ENCODE measurements at places on chromosomes 5 and 9.

DNA sequence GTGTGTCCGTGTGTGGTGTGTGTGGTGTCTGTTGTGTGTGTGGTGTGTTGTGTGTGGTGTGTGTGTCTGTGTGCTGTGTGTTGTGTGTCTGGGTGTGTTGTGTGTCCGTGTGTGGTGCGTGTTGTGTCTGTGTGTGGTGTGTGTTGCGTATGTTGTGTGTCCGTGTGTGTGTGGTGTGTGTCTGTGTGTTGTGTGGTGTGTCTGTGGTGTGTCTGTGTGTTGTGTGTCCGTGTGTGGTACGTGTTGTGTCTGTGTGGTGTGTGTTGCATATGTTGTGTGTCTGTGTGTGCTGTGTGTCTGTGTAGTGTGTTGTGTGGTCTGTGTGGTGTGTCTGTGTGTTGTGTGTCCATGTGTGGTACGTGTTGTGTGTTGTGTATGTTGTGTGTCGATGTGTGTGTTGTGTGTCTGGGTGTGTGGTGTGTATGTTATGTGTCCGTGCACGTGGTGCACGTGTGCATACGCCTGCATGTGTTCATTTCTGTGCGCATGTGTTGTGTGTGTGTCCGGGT lies 72.3 kb downstream of the KCNT1 start:
- no peak for DNase-seq

- DNase-seq = no peak
Measured at GRCh38 chr5:149775785-149776184, 45.7 kb downstream of the PPARGC1B start.

GRCh38 chr5:107486489-107486888 lies 184.2 kb downstream of the EFNA5 start:
- peak; percentile 21 for DNase-seq

DNA sequence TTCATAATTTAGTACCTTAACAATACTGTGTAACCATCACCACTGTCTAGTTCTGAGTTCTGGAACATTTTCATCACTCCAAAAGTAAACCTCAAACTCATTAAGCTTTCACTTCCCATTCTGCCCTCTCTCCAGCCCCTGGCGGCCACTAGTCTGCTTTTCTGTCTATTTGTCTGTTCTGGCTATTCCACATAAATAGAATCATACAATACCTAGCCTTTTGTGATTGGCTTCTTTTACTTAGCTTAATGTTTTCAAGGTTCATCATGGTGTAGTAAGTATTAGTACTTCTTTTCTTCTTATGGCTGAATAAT lies 138.7 kb downstream of the RAPGEF6 start:
- DNase-seq = peak; percentile 45

DNA sequence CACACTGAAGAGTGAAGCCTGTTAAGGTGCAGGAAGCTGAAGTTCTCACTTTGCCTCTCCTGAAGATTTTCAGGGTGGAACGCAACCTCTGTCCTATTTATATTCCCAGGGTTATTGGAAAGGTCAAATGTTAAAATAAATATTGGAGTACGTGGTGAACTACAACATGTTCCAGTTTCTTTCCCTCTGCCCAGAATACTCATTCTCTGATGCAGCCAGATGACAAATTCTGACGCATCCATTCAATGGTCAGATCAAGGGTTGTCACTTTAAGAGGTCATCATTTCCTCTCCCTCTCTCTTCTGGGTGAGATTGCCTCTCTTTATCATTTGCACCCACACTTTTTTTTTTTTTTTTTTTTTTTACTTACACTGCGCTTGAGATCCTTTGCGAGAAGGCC lies 277.1 kb downstream of the BRINP1 start:
- DNase-seq = no peak

DNA sequence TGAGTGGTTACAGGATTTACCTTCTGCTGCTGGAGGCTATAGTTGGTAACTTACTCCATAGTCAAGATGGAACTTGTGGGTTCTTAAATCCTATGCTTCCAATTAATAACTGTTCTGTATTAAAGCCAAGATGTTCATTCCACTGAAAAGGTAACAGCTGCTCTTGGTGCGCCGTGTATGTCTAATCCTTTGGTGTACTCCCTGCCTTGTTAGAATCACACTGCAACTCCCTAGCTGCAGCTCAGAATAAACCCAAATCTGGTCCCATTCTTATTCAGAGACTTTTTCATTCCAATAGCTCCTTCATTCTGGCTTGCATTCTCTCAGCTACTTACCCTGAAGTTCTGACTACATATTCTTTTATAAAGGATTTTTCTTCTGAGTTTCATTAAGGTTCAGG lies 1355.5 kb downstream of the MAT2B start:
- DNase-seq = no peak

DNA sequence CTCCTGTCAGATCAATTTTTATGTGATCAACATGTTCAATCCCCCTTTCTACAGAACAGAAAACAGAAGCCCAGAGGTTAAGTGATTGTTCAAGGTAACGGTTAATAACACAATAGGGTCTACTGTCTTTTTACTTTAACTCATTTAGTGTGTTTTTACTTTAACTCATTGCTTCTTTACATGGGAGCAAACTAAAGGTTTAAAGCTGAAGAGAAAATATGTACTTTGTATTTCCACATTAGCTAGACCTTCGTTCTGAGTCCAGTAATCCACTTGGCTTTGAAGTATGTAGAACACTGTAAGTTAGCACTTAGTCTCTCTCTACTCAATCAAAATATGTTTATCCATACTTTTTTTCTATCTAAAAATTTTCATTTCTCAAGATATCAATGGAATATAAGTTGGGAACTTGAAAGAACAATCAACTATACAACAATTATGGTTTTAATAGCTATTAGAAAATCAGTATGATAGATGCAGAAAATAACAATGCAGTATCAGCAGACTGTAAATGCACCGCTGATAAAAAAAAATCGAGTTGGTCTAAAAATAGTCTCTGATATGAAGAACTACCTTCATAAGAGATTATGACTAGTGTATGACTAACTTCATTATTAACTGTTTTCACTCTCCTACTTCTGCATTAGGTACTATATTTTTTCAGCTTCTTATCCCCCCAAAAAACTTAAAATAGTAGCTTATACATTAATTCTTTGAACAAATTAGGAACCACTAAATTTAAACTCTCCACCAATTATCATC lies 20.6 kb downstream of the PGGT1B start:
- DNase-seq = no peak

DNA sequence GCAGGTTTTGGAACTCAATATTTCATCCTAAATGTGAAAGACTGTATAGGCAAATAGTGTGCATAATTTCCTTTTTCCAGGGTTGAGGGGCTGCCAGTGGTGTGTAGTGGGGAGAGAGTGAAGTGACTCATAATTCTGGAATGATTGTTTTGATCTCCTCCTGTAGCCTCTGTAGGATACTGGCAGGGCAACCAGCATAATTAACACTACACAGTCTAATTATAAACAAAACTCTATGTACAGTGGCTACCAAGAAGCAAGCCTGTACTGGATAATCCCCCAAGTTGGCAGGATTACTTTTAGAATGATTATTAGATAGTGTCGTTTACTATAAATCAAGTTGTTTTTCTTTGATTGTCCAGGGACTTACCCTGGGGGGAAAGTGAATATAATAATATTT lies 32.2 kb downstream of the LNPEP start:
- DNase-seq = no peak

DNA sequence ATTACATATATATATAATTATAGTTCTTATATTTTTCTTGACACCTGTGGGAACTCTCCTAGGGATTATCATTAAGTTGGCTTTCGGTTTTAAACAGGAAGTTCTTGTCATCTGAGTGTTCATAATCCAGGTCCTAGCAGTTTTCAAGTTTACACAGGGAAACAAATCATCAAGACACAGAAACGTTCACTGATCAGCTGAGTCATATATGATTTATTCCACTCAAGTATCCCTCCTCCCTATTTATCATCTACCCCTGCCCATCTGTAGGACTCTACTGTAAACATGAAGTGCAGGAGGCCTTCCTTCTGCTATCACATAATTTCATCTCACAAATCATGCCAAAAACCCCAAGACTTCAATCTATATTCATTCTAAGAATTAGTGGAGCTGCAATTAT lies 6.3 kb downstream of the SLC25A51 start:
- DNase-seq = no peak

- no peak for DNase-seq
Measured at GRCh38 chr9:121225240-121225639, 23.6 kb upstream of the RAB14 start.

GRCh38 chr9:76927540-76928240 lies 21.8 kb upstream of the PRUNE2 start:
- no peak for DNase-seq

- no peak for DNase-seq
Measured at GRCh38 chr5:157971571-157972216, 112.7 kb upstream of the CLINT1 start.

DNA sequence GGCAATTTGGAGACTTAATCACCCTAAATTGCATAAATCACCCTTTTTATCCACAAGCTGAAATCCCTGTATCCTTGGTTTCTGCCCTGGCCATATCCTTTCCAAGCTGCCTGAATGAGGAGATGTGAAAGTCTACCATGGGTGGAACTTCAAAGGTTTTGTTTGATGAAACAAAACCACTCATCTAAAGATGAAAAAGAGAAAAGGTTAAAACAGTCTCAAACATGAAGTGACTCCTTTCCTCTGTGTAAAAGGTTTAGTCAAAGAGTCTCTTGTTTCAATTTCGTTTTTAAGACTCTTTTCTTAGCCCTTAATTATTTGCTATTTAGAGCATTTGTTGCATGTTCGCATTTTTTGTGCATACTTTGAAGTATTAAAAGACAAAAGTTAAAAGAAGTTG lies 11.2 kb downstream of the SLC45A2 start:
- DNase-seq = peak; percentile 49

DNA sequence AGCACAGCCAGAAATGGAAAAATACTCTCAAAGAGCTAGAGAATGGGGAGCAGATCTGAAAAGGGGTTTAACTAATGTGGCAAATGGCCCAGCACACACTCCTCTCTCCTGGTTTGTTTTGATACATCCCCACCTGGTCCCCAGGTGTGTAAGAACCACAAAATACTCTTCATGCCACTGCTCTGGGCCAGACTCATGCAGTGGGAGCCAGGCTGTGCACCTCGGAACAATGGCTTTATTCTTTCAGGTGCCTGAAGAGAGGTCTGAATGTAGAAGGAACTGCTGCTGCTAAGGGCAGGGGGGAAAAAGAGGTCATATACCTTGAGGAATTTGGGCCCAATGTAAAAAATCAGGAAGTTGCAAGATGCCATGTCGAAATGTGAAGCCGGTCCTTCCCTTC lies 123.9 kb upstream of the ADAMTSL1 start:
- no peak for DNase-seq

DNA sequence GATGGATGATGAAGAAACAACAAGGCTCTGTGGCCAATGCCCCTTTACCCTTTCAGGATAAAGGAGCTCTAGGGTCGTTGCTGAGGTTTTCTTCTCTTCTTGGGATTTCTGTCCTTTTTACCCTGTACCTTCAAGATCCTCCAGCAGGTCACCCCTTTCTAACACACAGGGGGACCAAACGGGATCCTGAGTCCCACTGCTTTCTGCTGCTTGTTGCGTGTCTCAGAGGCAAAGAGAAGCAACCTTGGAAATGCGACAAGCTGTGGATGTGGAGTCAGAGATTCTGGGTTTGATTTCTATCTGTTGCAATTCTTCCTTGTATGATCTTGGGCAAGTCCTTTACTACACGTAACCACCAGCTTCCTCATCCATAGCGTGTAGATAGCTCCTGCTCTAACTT lies 20.5 kb downstream of the GLRA1 start:
- DNase-seq = no peak

DNA sequence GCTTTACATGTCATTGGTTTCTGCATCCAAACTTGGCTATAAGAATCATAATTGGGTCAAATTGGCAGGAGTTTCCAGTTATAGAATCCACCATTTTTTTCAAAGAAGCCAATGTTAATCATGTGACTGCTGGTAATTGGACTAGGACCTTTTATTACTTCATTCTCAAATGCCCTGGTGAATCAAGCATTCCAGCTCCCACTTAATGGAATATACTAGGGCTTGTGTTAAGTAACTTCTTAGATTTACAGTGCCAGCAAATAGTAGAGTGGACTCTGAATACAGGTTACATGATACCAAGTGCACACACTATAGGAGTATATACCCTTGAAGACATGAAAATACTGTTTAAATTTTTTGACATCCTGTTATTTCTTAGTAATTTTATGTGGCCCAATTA lies 96.7 kb downstream of the NUDT12 start:
- no peak for DNase-seq

GRCh38 chr9:88792502-88792901 lies 198.8 kb upstream of the S1PR3 start:
- no peak for DNase-seq

DNA sequence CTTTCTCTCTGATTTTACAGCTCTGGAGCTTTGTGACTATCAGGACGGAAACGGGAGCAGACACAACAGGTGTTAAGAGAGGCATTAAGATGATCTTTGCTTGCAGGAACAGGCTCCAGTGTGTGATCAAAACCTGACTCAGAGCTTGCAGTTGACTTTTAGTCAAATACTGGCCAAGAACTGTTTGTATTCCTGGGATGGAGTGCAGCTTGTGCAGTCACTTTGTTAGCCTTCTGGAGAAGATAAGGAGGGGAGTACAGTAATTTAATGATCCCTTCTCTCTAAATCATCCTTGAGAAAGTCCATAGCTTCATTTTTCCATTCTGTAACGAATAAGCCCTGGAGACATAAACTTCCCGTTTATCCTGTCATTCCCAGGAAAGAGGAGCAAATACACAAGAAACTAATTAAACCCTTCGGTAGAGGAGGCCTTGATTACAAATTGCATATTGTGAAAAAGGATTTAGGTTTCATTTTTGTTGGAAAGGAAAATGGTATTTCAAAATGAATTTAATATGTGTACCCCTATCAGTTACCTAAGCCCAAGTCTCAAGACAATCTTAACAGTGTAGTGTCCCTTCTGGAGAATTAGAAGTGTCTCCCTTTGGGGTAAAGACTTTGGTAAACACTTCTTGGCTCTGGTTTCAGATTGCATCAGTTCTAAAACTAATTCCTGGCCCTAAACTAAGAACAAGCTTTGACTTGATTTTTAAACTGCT lies 3.1 kb upstream of the STOM start:
- DNase-seq = no peak

- DNase-seq = peak; percentile 4
Measured at GRCh38 chr9:126164796-126165525, 161.7 kb upstream of the MVB12B start.

GRCh38 chr5:27130587-27130986 lies 92.2 kb upstream of the CDH9 start:
- DNase-seq = no peak

GRCh38 chr5:122907276-122907675 lies 61.9 kb downstream of the SNX24 start:
- DNase-seq = no peak

- DNase-seq = no peak
Measured at GRCh38 chr9:27088981-27089380, 20.0 kb upstream of the TEK start.

DNA sequence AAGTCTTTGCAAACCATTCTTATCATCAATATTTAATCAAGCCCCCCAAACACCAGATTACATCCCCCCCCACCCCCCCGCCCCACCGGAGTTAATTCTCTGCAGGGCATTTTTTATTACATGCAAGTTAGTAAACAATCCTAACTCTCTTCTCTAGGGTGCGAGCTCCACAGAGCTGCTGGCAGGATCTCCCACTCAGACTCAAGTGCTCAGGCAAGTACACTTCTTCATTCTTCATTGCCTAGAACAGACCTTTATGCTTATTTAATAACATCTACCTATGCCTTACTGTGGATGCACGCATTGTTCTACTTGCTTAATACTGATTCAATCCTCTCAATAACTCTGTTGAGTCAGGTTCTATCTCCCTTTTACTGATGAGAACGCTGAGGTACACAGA lies 9.9 kb downstream of the SAXO1 start:
- DNase-seq = no peak

GRCh38 chr9:89442501-89442978 lies 55.4 kb downstream of the SEMA4D start:
- peak; percentile 71 for DNase-seq

- no peak for DNase-seq
Measured at GRCh38 chr9:136052991-136053756, 41.9 kb downstream of the NACC2 start.

Measured in GM13976 (cell line).